T-helper 2 cell (primary cell): ENCODE measurements at places on chromosomes 1 and 21.

GRCh38 chr1:10771789-10772188 lies 24.7 kb downstream of the CASZ1 start:
- DNase-seq: no peak

DNA sequence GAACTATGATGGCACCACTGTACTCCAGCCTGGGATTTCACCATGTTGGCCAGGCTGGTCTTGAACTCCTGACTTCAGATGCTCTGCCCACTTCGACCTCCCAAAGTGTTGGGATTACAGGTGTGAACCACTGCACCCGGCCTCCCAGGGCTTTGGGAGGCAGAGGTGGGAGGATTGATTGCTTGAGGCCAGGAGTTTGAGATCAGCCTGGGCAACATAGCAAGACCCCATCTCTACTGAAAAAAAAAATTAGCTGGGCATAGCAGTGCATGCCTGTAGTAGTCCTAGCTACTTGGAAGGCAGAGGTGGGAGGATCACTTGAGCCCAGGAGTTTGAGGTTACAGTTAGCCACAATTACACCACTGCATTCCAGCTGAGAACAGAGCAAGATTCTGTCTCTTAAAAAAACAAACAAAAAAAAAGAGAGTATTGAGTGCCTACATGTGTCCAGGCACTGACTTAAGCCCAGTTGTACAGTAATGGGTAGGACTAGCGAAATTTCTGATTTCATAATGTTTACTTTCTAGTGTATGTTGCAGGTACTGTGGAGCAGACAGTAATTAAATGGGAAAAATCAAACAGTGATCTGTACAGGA lies 4.2 kb downstream of the MANEAL start:
- DNase-seq: no peak

GRCh38 chr1:239443361-239443760 lies 57.0 kb downstream of the CHRM3 start:
- no peak for DNase-seq

DNA sequence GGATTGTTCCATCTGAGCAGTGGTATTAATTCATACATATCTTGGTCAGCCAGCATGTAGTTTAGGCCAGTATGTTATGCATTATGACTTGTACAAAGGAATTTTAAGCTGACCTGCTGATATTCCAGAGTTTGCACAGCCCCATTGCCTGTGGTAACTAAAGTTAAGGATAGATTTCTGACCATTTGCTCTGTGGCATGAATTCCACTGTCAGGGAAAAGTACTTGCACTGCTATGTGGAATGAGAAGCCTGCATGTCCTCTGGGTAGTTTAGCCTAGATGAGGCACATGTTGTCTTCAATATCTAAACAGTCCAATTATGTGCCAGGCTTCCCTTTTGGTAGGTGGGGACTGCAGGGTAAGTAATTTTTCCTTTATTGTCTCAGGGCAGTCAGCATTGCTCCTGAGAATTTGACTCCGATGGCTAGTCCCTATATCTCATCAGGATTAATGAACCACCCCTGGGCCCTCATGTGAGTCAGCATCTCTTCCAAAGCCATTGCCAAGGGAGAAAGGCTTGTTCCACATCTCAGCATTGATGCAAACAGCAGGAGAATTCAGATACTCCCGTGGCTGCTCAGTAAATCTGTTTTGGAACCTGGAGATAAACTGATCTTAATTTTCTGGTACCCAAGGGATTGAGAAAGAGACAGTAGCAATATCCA lies 30.2 kb downstream of the NEK7 start:
- no peak for DNase-seq
